Naive thymus-derived CD4-positive, alpha-beta T cell (primary cell): ENCODE measurements at places on chromosomes 16 and 17. TPM values are rescaled to one million over a fixed set of nuclear protein-coding genes. Genes with fewer than 3 reads are reported as not detected.

DNA sequence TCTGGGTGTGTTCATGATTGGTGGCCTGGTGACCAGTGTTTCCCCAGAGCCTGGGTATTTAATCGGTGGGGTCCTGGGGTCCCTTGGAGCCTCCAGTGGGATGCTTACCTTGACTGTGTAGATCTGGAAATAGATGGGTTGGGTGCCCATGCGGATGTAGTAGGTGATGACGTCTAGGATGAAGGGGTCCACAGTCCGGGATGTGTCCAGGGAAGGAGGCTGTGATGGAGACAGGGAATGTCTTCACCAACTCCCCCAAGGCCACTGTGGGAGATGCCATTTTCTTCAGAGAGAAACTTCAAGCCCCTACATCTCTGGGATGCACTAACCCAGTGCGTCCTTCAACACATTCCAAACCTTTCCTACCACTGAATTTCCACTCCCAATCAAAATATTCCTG, 24.1 kb upstream of the MFSD6L start:
- H3K4me3 ChIP-seq, result no peak overlapping the region
- no peaks in the 10 kb centered on the region for H3K4me1 ChIP-seq
- H3K27me3 ChIP-seq, result no peaks in the 10 kb centered on the region
- no peak for DNase-seq
- H3K27ac ChIP-seq, result no peak overlapping the region

Gene PTGES3L
- total RNA-seq, result not detected

Gene NPIPB6
- total RNA-seq, result 7.3 TPM

DNA sequence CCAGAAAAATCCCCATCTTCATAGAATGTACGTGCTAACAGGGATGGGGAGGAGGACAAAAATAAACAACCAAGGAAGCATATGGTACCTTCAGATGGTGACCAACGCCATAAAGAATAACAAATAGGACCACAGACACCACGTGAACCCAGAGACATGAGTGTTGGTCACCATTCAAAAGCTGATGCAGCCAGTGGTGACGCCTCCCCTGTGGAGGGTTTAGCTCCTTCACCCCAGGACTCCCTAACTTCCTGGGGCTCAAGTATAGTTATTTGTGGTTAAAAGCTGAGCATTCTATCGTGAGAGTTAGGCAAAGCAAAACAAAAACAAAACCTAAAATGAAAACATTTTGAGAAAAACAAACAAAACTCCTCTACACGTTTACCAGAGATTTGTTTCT, 184.7 kb downstream of the SOX9 start:
- no peaks in the 10 kb centered on the region for H3K36me3 ChIP-seq
- H3K27me3 ChIP-seq, result no peaks in the 10 kb centered on the region
- no peak for DNase-seq
- H3K4me3 ChIP-seq, result no peak overlapping the region
- H3K27ac ChIP-seq, result no peak overlapping the region
